ENCODE measurements at places on chromosomes 7 and 10. TPM values are rescaled to one million over a fixed set of nuclear protein-coding genes. Genes with fewer than 3 reads are reported as not detected.

Gene RSPH10B2
- 0.36 TPM for total RNA-seq

Gene GBX1
- total RNA-seq, result not detected

Gene NPC1L1
- 0.36 TPM for total RNA-seq

DNA sequence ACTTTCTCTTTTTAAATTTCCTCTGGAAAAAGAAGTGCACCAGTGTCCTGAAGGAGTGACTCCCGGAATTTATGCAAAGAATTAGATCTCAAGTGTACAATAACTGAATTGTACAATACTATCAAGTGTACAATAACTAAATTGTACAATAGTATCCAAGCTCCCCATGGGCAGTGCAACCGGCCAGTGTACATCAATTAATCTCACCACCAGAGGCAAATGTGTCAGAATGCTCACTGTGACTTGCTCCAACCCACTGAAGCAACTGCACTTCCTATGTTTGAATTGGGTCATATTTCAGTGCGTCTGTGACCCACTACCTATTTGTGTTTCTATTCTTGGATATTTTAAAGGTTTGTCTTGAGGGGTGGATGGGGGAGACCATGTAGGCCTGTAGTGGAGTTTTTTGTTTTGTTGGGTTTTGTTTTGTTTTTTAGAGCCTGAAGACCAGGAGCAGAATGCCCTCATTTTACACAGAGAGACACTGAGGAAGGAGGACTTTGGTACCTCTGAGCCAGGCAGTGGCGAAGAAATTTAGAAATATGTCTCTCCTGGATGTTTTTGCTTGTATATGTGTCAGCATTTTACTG is 78.5 kb upstream of the CTTNBP2 start:
- H3K27me3 ChIP-seq, result no peaks in the 10 kb centered on the region
- DNase-seq, result no peak
- H3K4me1 ChIP-seq, result no peaks in the 10 kb centered on the region
- H3K36me3 ChIP-seq, result no peaks in the 10 kb centered on the region
- H3K4me3 ChIP-seq, result no peak overlapping the region
- H3K27ac ChIP-seq, result no peak overlapping the region

DNA sequence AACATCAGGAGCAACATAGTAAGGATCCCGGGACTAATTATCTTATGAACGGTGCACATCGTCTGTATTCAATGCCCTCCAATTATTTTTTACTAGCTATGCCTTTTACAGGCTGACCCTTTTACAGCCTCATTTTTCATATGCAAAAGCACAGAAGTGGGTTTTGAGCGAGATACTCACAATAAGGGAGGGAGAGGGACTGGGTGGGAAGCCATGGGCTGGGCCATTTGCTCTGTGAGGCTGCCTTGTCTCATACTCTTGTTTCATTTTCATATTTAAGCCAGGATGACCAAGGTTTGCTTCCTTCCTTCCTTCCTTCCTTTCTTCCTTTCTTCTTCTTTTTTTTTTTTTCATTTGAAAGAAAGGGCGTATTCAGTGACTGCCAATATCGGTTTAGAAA is 259.3 kb downstream of the TRIL start:
- no peaks in the 10 kb centered on the region for H3K27me3 ChIP-seq
- no peak for DNase-seq
- H3K4me1 ChIP-seq, result no peaks in the 10 kb centered on the region
- no peaks in the 10 kb centered on the region for H3K36me3 ChIP-seq

- H3K27me3 ChIP-seq, result no peaks in the 10 kb centered on the region
- H3K4me3 ChIP-seq, result no peak overlapping the region
- no peak for DNase-seq
- no peaks in the 10 kb centered on the region for H3K36me3 ChIP-seq
These were observed 47.6 kb upstream of the PDCD4 start for GRCh38 chr10:110824152-110824441.

- no peaks in the 10 kb centered on the region for H3K27me3 ChIP-seq
- no peak overlapping the region for H3K4me3 ChIP-seq
- H3K4me1 ChIP-seq, result no peaks in the 10 kb centered on the region
- no peak overlapping the region for H3K27ac ChIP-seq
- no peaks in the 10 kb centered on the region for H3K36me3 ChIP-seq
These were observed 130.0 kb upstream of the TMEM72 start for GRCh38 chr10:44781131-44781530.

DNA sequence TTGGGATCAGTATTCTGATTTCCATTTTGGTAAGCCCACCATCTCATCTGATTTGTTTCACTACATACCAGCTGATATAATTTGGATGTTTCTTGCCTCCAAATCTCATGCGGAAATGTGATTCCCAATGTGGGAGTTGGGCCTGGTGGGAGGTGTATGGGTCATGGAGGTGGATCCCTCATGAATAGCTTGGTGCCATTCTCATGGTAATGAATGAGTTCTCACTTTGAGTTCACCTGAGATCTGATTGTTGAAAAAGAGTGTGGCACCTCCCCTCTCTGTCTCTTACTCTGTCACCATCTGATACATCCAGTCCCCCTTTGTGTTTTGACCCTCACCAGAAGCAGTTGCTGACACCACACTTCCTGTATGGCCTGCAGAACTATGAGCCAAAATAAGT is 347.3 kb downstream of the ARL4A start:
- peaks cover 6% of the 10 kb centered on the region for H3K4me1 ChIP-seq
- H3K27me3 ChIP-seq, result no peaks in the 10 kb centered on the region
- no peak overlapping the region for H3K4me3 ChIP-seq
- no peak for DNase-seq

DNA sequence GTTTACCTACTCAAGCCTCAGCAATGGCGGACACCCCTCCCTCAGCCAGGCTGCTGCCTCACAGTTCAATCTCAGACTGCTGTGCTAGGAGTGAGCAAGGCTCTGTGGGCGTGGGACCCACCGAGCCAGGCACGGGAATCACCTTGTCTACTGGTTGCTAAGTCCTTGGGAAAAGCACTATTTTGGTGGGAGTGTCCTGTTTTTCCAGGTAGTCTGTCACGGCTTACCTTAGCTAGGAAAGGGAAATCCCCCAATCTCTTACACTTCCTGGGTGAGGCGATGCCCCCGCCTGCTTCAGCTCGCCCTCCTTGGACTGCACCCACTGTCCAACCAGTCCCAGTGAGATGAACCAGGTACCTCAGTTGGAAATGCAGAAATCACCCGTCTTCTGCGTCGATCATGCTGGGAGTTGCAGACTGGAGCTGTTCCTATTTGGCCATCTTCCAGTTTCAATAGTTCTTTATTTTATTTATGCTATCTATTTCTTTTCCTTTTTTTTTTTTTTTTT is at the start of gene HYAL4:
TSS of gene HYAL4 (plus strand) at position 458 of the 508 bp plus-strand sequence. CDS start 23,105 bp downstream, outside the sequence.
- no peak for DNase-seq
- H3K4me3 ChIP-seq, result no peak within 1 kb of the TSS
- H3K27me3 ChIP-seq, result no peaks in the 10 kb centered on the region

GRCh38 chr7:47268851-47269836 is 312.8 kb downstream of the TNS3 start:
- H3K27ac ChIP-seq, result no peak overlapping the region
- no peaks in the 10 kb centered on the region for H3K27me3 ChIP-seq
- no peaks in the 10 kb centered on the region for H3K4me1 ChIP-seq
- H3K36me3 ChIP-seq, result no peaks in the 10 kb centered on the region
- no peak for DNase-seq
- no peak overlapping the region for H3K4me3 ChIP-seq

GRCh38 chr10:37476285-37476684 is 350.9 kb downstream of the ANKRD30A start:
- H3K4me3 ChIP-seq, result no peak overlapping the region
- H3K4me1 ChIP-seq, result no peaks in the 10 kb centered on the region
- H3K27me3 ChIP-seq, result no peaks in the 10 kb centered on the region
- no peaks in the 10 kb centered on the region for H3K36me3 ChIP-seq
